Right renal pelvis (tissue), 4 donors: ENCODE measurements at places on chromosomes 16 and 17.

GRCh38 chr17:77318491-77319210 lies 177.9 kb downstream of the SEC14L1 start:
- DNase-seq, result no peak

- no peak for DNase-seq
These were observed 74.5 kb upstream of the METRNL start for GRCh38 chr17:83004791-83005380.

DNA sequence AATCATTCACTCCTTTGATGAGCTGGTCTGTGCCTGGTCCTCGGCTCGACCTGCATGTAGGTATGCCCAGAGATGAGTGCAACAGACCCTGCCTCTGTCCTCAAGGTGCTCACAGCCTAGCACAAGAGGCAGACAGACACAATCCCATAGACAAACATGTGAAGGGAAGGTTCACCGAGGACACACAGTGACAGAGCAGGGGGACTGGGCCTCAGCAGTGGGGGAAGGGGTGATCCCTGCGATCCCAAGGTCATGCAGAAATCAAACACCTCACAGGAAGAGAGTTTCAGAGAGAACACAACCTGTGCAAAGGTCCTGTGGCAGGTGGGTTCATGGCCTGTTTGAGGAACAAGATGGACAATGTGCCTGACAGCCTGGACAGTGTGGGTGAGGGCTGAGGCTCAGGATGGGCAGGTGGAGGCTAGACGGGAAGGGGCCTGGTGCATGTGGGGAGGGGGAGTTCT lies 4.2 kb upstream of the VASN start:
- no peak for DNase-seq

- DNase-seq, result no peak
These were observed 256.9 kb upstream of the SALL1 start for GRCh38 chr16:51407921-51408320.

DNA sequence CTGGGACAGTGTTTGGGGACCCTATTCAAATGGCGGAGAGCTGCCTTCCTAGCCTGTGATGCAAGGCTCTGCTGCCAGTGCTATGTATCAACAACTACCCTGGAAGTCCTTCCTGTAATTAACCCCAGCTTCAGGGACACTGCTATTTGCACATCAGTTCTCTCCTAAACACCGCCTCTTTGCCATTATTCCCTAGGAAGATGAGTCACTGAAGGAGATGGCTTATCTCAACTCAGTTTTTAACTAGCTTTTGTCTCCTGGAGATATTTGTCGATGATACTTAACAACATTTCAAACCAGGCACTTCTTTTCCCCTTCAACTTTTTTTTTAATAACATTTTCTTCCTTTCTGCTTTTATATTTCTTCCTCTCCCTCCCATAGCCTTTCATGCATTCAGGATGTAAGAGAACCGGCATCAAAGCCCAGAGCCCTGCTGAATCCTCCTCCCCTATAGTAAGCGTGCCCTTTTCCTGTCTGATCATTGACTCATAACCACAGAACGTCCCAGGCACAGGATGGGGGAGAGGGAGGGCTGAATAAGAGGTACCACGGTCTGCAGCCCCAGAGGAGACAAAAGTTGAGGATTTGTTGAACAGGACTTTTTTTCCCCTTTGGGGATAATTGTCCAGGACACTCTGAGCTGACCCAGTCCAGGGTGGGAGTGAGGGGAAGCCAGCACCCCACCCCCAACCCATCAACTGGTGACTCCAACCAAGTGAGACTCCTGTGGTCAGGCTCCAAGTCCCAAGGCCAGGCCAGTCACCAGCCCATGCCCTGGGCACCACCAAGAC lies 387.8 kb upstream of the SALL1 start:
- DNase-seq, result peak; percentile 49

GRCh38 chr16:68179855-68180254 lies 56.1 kb downstream of the ESRP2 start:
- DNase-seq, result no peak

- no peak for DNase-seq
These were observed 254.6 kb downstream of the HS3ST3A1 start for GRCh38 chr17:13346996-13347762.

DNA sequence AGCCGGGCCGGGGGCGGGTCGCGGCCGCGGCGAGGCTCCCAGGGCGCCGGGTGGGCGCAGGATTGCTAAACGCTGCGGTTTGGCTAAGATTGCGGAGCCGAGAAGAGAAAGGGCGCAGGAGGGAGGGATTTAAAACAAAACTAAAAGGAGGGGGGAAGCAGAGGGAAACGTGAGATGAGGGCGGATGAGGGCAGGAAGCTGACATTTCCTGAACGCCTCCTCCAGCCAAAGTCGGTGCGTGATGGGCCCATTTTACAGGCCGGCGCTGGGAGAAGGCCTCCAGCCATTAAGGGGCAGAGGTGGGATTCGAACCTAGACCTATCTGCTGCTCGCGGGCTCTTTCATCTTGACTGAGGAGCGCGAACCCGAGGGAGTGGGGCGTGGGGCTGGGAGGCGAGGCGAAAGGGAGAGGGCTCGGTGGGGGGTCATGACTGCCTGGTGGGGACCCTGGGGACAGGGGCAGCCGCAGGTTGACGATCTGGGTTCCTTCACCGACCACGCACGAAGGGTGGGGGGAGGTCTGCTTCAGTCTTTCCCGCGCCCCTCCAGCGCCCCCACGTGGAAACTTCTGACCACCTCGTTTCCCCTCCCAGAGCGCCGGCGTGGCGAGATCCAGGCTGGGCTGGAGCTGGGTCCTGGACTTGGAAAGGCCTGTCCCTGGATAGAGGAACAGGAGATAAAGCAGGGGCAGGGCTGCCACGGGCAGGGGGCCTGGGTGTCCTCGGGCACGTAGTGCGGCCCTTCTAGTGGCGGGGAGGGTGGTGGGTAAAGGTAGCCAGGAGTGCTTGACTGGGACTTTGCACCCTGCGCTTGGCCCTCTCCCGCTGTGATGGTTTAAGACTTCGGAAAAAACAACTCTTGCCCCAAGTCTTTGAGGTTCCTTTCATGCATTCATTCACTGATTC lies 3.8 kb upstream of the TAC4 start:
- peak; percentile 47 for DNase-seq
